ENCODE measurements at places on chromosomes 2 and 18.

- DNase-seq = no peak
Measured at GRCh38 chr2:233821709-233822100, 32.6 kb downstream of the HJURP start.

DNA sequence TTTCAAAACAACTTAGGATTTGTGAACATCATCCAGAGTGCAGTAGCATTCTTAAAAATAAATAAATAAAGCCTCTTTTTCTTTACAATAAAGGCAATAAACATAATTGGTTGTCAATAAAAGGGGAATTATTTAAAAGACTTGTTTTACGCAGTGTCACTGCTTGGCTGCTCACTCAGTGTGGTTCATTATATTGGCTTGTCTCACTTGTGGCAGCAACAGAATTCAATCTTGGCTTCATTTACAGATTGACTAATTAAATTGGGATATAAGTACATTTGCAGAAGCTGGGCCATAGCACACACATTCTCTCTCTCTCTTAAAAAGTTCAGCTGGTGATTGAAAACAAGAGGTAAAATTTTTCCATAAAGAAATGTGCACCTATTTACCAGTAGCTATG is 1027.6 kb downstream of the LRP1B start:
- DNase-seq = no peak

DNA sequence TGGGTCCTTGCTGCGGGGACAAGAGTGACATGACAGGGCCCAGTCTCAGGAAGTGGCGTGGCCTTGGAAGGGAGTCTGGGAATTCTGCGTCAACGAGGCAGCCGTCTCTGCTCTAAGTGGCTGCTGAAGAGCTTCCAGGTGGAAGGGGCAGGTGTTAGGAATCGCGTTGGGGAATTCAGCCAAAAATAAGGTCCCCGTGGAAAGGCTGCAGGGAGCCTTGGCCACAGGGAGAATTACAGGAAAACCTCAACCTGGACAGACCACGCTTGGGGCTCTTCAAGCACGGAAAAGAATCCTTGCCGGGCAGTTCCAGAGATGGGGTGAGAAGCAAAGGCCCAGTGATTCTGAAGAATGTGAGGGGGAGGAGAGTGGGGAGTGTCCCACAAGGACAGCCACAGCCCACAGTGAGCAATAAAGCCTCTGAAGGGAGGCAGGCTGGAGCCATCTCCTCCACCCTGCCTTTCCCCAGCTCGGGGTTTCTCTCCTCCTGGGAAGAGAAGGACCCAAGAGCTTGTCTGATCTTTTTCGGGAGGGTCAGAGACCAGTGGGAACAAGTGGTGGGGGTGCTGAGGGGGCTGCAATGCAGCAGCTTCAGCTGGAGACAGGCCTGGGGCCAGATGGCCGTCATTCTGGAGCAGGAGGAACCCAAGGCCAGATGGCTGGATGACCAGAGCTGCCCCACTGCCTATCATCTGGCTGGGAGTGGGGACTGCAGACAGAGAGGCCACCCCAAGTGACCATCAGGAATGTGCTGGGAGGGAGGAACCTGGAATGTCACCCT is 106.4 kb upstream of the SMAD2 start:
- no peak for DNase-seq

- no peak for DNase-seq
Measured at GRCh38 chr2:103986001-103986400, 867.9 kb upstream of the POU3F3 start.

- DNase-seq = peak; percentile 13
Measured at GRCh38 chr2:127783101-127783500, 27.9 kb downstream of the WDR33 start.

DNA sequence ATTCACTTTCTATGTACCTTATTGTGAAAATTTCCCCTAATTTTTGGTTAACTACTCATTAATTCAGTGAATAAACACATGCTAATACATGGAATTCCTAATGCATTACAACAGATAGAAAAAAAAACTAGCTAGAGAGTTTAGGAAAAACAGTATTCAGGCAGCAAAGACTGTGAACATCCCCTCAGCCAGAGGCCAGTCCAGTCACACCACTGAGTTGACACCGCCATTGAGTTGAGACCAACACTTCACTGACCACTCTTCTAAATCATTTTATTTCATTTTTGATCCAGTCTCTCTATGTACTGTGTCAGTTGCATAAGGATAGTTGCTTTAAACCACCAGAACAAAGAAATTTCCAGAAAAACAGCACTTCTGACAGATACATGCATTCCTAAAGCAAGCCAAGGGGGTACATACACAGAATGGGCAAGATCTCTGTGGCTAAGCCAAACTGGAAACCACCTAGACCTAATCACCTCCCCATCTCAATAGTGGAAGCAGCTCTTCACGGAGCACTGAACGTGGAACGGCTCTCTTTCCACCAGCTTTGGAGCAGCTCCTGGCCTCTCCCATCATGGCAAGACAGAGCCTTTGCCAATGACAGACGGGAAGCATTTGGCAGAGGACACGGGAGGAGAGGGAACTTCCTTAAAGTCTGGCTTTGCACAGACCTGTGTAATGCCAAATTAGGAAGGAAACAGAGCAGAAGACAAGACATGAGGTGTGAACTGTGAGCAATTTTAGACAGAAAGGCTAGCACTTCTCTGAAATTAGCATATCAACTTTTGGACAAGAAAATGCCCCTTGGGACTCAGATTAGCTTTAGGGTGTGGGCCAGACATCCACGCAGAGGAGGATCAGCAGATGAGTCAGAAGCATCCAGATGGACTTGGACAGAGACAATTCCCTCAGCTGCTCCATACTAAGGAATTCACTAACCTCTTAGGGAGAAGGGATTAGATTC is 36.4 kb downstream of the CACNB4 start:
- DNase-seq = no peak

GRCh38 chr2:19652811-19653210 is 249.0 kb downstream of the TTC32 start:
- DNase-seq = no peak

DNA sequence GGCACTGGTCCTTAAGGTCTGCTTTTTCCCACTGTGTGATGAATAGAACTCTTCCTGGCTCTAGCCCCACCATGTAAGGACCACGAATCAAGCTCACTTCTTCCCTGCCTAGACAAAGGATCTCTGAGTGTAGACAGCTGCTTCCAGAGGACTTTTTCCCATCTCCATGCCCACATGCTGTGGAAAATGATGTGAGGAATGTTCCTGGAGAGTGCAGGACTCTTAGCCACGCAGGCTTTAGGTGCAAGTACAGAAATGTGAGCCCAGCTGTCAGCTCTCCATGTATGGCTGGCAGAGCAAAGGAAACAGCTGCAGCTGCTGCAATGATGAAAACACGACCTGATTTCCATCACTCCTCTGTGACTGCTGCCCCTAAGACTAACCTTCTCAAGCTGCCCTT is 35.5 kb downstream of the NXPH2 start:
- no peak for DNase-seq
